ENCODE measurements at places on chromosomes 11 and 22.

GRCh38 chr11:2355000-2355644 is 22.0 kb upstream of the CD81 start:
- no peak for ATAC-seq

GRCh38 chr11:44936525-44936924 is 14.2 kb downstream of the TP53I11 start:
- ATAC-seq, result peak; percentile 76

DNA sequence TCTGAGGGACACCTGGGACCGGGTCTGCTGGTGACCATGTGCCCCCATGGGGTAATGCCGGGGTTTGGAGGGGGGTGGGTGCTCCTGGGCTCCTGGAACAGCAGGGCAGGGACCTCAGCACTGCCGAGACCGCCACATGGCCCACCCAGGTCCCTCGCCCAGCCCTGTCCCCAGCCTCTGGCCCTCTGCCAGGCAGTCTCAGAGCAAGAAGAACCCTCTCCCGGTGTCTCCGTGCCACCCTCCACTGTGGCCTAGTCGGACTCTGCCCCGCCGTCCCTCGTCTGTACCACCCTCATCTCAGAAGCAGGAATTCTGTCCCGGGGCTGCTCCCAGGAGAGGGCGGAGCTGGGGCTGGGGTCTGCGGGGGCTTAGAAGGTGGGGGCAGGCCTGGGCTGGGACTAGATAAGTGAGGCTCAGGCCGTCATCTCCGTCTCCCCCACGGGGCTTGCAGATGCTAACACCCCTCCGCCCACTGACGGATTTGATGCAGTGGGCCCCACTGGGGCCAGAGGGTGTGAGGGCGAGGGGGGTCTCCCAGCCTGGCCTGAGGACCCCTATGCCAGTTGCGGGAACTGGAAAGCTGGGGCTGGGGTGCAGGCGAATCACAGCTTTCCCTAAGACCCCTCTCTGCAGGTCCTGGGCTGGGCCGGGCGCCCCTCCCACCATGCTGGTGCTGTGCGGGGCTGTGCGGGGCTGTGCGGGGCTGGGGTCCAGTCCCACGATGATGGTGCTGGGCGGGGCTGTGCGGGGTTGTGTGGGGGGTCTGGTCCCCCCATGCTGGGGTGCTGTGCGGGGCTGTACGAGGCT is 1.1 kb downstream of the MUC5AC start:
- no peak for ATAC-seq

DNA sequence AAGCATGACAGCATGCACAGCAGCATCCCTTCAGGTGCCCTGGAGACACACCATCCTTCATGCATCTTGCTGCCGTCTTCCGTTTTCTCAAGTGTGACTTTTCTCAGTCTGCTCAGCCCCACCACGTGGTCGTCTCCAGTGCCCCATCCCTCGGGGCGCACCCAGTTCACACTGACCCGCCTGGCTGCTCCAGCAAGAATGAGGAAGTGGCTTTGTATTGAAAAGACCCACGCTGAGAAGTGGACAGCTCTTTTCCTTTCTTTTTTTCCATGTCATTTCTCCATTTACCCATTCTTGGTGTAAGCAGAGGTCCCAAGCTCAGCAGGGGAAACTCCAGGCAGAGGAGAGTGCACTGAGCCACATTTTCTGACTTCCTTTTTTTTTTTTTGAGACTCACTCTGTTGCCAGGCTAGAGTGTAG is 14.5 kb downstream of the SERPINH1 start:
- ATAC-seq, result peak; percentile 24

GRCh38 chr11:113991170-113991569 is 16.3 kb downstream of the HTR3A start:
- ATAC-seq, result no peak

GRCh38 chr22:36569999-36570398 is 41.0 kb upstream of the EIF3D start:
- no peak for ATAC-seq

- no peak for ATAC-seq
Observed at GRCh38 chr22:28734393-28734792, 7.2 kb downstream of the CHEK2 start.

DNA sequence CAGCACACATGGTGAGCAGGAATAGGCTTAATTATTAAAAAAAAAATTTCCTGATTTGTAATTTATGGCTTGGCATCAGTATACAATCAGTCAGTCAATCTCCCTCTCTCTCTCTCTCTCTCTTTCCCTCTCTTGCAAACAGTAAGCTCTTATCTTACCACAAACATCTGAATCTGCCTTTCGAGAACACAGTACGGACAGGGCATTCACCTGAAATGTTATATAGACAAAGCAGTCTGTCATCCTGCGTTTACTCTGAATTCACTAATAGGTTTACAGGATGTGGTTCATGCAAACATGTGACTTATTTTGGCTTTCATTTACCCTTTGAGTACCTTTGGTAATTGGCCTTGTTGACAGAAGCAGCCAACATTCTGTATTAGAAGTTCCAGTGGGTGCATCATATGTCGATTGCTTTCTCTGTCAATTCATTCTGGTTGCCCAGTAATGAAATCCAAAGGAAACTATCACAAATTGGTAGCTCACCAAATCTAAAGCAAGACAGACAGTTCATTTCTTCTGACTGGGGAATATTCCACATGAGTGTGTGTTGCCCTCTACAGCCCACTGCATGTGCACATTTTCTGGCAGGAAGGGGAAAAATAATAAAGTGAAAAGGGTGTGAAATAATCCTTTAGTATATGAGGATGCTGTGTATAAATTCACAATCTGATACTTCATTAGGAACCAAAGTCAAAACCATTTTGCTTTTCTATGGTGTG is 1058.2 kb downstream of the LRRC4C start:
- no peak for ATAC-seq

DNA sequence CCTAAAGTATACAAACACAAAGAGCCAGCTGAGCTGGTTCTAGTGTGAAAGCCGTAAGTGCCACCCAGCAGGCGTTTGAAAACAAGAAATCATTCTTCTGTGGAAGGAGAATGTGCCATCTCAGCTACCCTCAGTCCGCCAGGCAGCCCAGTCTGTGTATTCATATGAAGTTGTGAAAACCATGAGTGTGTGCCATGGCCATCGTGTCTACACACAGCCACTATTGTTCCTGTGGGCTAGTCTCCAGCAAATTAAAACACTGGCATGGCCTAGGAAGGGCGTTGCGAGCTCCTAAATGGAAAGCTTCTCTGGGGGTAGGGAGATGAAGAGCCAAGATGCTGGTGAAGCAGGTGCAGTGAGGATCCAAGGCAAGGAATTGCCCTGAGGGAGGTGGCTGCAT is 51.5 kb upstream of the HORMAD2 start:
- ATAC-seq, result no peak

DNA sequence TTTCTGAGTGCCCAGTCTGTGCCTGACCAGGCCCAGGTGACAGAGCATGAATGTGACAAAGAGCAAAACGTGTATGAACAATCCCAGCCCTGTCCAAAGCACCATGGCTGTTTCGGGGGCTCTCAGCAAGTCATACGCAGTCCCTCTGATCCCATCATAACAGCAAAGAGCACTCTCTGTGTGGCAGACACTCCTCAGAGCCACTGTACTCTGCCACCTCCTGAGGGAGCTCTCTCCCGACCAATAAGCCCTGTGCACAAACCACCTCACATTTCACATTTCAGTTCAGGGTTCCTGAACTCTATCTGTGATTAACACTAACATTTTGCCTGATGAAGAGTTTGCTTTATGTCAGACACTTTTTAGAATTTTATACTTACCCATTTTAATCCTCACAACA is 6.6 kb downstream of the DGCR2 start:
- ATAC-seq, result no peak

DNA sequence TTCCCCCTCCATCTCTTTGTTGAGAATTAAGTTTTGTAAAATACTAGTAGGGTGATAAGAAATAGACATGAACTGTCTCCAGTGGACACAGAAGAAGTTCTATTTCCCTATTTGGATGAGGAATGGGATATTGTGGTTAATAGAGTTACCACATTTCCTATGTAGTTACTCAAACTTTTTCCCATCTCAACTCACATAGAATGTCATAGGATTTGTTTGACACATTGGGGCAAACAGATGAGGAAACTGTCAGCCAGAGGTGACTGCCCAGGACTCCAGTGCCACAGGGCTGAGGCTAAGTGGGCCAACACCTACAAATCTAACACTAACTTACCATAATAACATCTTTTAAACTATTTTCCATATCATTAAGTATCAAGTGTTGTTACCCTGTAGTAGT is 58.3 kb downstream of the CCDC83 start:
- no peak for ATAC-seq

DNA sequence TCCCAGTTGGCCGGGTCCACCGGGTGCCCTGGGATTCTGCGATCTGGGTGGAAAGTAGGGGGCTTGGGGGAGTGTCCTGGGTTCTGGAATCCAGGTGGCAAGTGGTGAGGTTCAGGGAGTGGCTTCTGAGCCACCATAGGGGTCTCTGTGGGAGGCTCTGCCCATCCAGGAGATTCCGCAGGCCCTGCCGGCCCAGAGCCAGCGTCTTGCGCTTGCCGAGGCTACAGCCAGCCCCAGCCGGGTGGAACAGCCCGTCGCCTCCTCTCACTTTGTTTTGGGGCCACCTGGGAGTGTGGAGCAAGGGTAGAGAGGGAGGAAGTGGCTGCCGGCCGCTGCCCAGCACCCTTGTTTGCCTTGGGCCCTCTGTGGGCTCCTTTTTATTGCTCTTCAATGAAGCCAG is 60.6 kb upstream of the PPP6R3 start:
- ATAC-seq, result no peak

- ATAC-seq, result no peak
Observed at GRCh38 chr22:20203552-20204201, 52.8 kb upstream of the CCDC188 start.

- ATAC-seq, result no peak
Observed at GRCh38 chr22:23085785-23086184, 15.5 kb downstream of the GNAZ start.

DNA sequence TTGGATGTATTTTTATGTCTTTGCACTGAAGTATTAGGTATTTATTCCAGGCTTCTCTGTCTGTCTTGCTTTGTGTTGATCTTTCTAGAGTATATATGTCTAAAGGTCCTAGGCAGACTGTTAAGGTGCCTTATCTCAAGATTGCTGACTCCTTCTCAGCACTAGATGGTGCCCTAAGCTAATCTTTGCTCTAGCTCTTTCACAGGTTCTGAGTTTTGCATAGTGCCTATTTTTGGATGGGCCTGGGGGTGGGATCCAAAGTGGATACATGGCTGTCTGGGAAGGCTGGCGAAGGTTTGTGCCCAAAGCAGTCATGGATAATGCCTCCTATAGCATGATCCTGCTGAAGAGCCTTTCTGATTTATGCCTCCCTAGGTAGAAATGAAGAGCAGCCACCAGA is 154.9 kb downstream of the TRPC6 start:
- ATAC-seq, result no peak

DNA sequence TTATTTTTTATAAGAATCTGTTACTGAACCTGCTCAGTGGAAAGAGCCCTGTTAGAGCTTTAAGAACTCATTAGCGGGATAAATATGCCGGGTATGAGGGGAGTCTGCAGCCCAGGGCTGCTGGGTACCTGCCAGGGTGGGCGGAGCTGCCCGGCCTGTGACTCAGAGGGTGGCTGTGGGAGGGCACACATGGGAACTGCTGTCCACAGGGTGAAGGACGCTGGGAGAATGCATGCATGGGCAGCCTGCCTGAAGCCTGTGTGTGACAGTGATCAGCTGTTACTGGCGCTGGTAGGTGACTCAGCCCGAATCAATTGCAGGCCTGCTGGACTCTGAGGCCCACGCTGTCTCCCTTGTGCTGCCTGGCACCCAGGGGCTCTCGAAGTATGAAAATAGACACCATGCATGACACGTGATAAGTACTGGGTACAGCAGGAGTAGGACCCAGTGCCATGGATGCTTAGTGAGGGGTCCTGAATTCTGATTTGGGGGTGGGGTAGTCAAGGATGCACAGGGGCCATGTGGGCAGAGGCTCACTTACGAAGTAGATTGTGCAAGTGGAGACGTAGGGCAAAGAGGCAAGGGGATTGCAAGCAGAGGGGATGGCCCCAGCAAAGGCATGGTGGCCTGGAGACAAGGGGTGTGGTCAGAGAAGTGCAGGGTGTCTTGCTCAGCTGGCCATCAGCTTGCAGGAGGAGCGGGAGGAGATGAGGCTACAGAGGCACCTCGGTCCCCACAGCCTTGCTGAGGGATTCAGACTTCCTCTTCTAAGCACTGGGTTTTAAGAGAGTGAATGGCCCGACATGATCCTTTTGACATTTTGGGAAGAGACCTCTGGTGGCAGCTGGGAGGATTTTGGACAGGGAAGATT is 36.5 kb downstream of the GRIK4 start:
- no peak for ATAC-seq

DNA sequence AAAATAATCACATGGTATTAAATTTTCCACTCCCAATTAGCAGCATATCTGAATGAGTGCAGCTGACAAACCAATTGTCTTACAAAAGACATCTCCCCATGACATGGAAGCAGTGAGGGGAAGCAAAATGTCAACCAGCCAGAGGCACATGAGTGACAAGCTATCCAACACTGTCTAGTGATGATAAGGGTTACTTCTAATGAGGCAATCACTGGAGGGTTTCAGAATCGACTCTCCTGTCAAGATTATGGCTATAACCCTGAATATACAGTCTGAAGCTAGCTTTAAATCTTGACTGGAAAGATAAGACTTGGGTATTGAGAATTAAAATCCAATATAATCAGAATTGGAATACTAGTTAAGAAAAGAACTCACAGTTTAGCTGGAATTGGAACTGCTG is 50.3 kb downstream of the AMBRA1 start:
- no peak for ATAC-seq

DNA sequence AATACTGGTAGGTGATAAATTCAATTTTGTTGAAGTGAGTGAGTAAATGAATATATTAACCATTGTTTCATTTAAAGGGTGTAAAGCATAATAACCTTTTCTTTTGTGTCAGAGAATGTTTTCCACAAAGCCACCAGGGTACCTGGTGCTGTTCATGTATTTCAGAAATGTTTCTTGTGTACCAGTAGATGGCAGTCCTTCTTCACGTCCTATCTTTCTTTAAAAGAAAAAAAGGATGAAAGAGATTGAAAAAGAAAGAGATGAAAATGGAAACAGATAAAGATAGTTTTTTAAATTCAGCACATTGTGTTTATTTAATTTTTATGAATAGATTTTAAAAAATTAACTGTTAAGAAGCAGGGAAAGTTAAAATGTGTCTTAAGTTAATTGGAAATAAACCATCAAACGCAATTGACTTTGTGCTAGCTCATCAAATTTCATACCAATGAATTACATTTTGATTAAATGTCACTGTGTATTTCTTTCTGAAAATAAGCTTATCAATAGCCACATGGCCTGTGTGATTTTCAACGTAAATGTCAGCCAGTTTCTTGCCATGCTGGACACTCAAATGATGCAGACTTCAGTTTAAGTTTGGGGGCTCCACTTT is 65.5 kb upstream of the CHORDC1 start:
- no peak for ATAC-seq

DNA sequence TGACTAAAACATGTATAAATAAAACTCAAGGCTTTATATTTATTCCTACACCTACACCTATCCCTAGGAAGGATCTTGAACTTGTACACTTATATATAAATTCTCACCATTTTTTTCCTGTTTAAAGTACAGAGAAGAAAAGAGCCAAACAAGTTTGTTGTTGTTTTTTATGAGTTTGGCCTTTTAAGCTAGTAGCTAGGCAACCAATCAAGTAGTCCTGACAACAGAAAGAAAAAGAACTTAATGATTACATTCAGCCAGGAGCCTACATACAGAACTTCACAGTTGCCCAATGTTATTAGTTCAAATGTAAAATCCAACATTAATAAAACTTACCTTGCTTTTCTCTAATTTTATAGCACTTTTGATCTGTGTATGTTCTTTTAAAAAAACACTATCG is 316.2 kb downstream of the SOX6 start:
- ATAC-seq, result no peak

- no peak for ATAC-seq
Observed at GRCh38 chr11:65976216-65977176, 15.0 kb downstream of the SART1 start.

GRCh38 chr11:122439866-122440810 is 215.4 kb upstream of the UBASH3B start:
- no peak for ATAC-seq
